ENCODE measurements at places on chromosomes 6 and 20.

DNA sequence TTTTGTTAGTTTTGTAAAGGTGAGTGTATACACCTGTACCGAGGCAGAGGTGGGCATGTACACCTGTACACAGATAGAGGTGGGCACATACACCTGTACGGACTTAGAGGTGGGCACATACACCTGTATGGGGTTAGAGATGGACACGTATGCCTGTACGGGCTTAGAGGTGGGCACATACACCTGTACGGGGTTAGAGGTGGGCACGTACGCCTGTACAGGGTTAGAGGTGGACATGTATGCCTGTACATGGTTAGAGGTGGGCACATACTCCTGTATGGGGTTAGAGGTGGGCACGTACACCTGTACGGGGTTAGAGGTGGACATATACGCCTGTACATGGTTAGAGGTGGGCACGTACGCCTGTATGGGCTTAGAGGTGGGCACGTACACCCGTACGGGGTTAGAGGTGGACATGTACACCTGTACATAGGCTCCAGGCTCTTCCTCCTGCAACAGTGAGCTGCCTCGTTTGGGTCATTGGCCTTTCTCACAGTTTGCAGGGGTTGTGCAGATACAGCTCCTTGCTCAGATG is 63.7 kb downstream of the PHACTR3 start:
- no peak for DNase-seq

GRCh38 chr6:108323710-108324466 is 29.0 kb downstream of the AFG1L start:
- no peak for DNase-seq

- peak; percentile 86 for DNase-seq
Observed at GRCh38 chr6:32984622-32985389, 16.4 kb downstream of the BRD2 start.

GRCh38 chr20:63868264-63868663 is 3.2 kb downstream of the TPD52L2 start:
- DNase-seq, result no peak

GRCh38 chr6:160133441-160134336 is 12.1 kb downstream of the SLC22A1 start:
- DNase-seq, result no peak

- DNase-seq, result peak; percentile 71
Observed at GRCh38 chr20:10537850-10538480, 102.9 kb downstream of the SLX4IP start.

DNA sequence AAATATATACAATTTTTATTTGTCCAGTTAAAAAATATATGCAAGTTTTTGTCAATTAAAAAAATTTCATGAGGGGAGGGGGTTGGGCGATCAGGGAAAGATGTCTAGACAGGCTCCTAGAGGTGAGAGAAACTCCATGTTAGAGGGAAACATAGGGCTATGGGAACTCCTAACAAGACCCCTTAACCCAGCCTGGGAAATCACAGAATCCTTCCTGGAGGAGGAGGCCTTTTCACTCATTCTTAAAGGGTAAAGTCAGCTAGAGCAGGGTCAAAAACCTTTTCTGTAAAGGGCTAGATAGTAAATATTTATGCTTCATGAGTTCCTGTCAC is 75.9 kb upstream of the PTPN1 start:
- no peak for DNase-seq

- no peak for DNase-seq
Observed at GRCh38 chr6:37807656-37808055, 11.9 kb upstream of the ZFAND3 start.

DNA sequence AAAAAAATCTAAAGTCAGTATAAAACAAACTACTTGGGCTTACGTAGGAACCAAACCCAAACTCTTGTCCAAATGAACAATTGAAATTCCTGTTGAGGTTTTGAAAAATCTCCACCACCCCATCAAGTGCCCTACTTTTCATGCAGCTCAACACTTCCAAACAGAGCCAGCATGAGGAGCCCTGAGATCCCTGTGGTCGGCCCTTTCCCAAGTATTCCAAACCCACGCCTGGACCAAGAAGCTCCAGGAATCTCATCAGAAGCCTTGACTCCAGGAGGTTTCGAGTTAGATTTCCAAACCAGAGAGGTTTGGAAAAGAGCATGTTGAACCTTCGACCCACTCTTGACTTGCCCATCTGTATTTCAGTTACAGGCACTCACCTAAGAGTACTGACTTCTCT is 179.3 kb downstream of the MTFR2 start:
- DNase-seq, result no peak

- DNase-seq, result no peak
Observed at GRCh38 chr6:82861121-82861520, 204.5 kb downstream of the UBE3D start.

DNA sequence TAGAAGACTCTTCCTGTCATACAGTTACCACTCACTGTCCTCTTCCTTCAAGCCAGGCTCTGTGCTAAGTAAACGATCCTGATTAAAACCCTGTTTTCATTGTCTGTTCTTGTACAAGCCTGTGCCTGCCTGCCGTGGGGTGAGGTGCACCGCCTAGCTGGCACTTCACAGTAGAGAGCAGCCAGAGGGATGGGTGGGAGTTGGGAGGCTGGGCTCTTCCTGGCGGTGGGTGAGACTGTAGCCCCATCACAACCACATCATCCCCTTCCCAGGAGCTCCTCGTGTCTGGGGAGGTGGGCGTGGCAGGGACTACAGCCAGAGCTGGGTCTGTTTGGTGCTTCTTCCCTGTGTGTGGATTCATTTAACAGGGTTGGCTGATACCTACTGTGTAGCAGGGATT is 382.0 kb downstream of the TAF4 start:
- DNase-seq, result no peak

DNA sequence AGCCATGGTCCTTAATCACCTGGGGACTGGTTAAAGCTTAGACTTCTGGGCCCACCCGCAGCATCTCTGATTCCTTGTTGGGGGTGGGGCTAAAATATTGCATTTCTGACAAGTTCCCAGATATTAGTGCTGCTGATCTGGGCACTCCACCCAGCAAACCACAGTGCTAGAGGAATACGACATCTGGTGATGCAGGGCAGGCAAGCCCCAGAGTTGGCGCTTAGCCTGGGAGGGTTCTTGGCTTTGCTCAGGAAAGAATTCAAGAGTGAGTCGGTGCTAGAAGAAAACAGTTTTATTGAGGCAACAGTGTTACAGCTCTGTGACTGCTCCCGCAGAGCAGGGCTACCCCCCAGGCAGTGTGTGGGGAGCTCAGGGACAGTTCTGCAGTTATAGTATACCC is 210.7 kb downstream of the TFAP2C start:
- DNase-seq, result no peak

DNA sequence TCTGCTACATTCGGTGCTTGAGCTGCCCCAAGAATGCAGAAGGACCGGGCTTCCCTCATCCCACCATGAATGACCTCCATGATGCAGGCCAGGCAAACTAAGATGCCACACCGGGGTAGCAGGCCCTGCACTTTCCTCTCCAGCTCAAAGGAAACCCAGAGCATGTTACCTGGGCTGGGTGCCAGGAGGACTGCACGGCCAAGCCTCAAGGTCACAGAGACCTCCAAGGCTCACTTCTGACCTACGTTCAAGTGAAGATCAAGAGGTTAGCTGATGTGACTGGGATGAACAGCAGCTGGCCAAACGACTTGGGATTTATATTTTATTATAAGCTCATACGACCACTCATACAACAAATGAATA is 501.8 kb downstream of the CD83 start:
- DNase-seq, result no peak

DNA sequence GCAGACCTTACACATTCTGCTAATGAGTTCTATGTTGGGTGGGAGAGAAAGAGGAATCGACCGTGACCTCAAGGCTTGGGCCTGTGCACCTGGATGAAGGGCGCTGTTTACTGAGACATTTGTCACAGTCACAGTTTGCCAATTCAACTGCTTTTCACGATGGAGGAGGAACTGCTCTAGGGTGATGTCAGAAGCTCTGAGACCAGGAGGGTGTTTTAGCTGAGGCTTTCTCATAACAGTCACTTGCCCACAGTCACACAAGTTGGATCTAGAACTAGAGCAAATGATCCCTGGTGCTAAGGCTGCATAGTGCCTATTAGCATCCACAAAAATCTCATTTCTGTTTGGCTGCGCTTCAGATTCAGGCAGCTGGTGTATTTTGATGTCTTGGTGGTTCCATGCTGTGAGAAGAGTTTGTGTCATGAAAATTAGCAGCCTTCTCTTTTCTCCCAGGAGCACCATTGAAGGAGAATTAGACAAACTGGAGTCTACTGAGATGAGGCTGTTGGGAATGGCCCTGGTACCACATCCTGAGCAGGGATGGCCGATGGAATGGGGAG is 83.3 kb upstream of the TGM3 start:
- DNase-seq, result no peak

DNA sequence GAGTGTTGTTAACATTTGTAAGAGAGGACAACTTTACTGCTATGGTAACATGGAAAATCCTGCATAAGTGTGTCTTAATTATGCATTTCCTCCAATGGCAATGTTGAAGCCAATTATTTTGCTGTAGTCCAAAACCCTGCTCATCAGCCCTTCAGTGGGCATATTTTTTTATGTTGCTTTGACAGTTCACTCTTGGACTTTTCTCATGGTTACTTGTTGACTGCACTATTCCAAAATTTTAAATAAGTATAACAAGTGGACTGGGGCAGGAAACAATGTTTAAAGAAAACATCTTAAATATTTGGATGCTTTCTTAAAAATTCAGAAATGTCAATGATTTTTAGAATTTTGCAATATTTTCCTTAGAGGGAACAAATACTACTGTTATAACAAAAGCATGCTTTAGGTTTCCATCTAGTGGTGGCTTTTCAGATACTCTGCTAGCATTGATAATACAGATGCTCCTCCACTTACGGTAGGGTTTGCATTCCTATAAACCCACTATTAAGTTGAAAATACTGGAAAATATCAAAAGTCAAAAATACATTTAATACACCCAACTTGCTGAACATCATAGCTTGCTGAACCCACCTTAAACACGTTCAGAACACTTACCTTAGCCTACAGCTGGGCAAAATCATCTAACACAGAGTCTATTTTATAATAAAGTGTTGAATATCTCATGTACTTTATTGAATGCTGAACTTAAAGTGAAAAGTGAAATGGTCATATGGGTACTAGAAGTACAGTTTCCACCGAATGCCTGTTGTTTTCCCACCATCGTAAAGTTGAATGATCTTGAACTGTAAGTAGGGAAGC is 86.4 kb downstream of the ADGRG6 start:
- DNase-seq, result peak; percentile 81

DNA sequence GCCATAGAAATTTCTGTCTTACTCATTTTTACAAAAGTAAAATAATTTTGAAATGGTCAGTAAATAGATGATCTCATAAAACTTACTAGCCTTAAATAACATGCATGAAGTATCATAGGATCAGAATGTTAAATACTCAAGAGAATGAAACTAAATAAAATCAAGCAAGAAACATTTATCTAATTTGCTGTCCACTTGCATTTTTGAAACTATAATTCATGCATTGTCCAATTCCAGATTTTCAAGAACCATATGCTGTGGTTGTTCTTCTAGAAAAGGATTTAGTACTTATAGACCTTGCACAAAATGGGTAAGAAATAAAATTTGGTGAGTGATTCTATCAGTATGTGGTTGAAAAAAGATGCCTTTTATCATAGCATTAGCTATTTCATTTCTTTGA is 107.0 kb downstream of the STXBP5 start:
- no peak for DNase-seq

DNA sequence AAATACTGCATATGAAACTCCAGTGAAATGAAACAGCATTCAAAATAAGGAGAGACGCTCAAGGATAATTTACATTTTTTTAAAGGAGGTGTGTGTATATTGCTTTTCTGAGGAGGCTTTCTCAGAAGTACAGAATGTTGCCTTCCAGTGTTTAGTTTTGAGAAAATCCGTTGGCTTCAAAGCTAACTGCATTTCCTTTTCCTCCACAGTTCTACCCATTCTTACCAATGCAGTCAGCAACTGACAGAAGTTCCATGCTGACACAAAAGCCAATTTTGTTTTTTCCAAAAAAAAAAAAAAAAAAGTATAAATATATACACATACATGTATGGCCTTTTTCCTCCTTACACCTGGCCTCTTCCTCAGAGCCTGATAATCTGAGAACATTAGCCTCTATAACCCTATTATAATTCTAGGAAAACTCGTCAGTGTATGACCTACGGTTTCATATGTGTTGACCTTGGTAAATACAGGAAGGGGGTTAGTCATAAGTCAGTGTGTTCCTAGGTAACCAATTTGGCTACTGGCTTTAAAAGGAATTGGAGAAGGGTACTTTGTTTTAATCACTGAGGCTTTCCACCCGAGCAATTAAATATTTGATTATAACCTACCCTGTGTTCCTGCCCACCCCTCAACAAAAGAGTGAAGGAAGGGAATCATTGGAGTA is 24.2 kb downstream of the MGME1 start:
- DNase-seq, result no peak

GRCh38 chr6:41713650-41714291 is 21.6 kb downstream of the TFEB start:
- no peak for DNase-seq

- peak; percentile 53 for DNase-seq
Observed at GRCh38 chr6:21045135-21045700, 511.0 kb downstream of the CDKAL1 start.

DNA sequence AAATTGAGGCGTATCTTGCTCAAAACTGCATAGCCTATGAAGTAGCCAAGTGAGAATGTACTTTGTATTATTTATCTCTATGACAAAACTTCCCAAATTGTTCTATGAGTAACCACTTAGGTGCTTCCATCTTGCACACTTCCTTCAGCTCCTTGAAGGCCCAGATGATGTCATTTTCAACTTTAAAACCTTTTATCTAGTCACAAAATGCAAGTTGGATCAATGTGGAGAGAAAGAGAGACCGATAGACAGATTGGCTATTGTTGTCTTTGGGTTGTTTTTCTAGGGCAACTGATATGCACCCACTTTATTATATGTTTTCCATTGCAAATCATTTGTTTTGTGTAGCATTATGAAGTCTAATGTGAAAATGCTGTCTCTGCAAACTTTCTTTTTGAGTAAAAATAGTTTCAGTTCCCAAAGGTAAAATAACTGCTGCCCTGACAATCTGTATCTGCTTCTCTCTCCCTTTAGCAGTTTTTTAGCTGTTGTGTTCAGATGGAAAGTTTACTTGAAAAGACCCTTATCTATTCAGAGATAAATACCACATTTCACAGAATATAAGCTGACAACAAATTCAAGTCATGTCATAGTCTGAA is 73.7 kb upstream of the CITED2 start:
- DNase-seq, result peak; percentile 29

DNA sequence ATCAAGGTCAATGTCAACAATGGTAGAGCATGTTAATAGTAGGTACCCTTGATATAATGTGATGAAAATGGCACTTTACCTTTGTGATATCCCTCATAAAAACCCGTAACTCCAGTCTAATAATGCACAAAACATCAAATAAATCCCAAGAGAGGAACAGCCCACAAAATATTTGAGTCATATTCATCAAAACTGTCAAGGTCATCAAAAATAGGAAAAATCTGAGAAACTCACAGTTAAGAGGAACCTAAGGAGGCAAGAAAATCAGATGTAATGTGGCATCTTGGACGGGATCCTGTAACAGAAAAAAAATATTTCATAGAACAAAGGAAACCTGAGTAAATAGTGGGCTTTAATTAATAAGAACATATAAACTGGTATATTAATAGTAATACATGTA is 25.5 kb upstream of the OSTM1 start:
- DNase-seq, result no peak
